NCI-H146 (cell line): ENCODE measurements at places on chromosomes 11 and 22.

GRCh38 chr22:27875951-27876350 is 43.1 kb downstream of the PITPNB start:
- no peak for DNase-seq

DNA sequence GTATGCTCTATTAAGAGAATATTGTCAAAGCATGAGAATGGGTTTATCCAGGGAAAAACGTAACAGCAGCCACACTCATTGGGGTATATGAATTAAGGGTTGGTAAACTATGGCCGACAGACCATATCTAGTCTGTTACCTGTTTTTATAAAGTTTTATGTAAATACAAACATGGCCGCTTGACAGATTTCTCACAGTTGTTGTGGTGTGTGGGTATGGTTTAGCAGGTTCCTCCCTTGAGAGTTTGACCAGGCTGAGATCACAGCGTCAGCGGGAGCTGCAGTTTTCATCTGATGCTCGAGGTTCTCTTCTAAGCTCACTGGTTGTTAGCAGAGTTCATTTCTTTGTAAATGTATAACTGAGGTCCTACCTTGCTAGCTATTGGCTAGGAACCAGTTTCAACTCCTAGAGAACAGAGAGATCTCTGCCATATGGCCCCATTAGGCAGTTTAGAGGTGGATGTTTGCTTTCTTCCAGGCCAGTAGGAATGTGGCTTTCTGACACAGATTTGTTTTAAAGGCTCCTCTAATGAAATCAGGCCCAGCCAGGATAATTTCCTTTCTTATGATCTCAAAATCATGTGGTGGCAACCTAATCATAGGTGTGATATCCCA is 45.5 kb upstream of the GRIK4 start:
- DNase-seq, result no peak

DNA sequence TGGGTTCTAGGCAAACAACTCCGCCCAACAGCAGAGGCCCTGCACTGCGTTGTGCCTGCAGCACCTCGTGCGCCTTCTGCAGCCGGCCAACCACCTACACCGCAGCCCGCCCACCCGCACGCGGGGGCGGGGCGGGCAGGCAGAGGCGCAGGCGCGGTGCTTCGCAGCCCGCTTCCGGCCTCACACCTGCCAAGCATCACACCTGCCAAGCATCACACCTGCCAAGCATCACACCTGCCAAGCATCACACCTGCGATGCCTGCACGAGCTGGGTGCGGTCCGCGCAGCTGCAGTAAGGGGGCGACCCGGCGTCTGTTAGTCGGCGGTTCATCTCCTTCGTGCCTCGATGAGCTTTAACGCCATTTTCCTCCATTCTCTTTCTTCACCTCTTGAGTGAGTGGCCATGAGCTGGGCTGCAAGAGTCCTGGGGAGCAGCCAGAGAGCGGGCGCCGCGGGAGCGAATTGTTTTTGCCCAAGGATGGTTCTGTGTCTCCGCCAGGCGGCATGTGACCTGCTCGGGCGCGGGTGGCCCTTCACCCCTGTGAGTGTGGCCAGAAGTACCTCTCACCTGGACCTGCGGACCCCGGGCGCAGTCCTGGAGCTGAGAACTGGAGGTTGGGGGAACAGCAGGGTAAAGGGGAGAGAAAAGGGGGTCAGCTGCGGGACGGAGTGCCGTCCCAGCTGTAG is at the start of gene LDHAL6A:
TSS of gene LDHAL6A (plus strand) at position 171 of the 687 bp plus-strand sequence. CDS start 825 bp downstream, outside the sequence.
- no peak for DNase-seq

GRCh38 chr11:13364388-13364787 is 86.8 kb downstream of the BMAL1 start:
- DNase-seq, result no peak

DNA sequence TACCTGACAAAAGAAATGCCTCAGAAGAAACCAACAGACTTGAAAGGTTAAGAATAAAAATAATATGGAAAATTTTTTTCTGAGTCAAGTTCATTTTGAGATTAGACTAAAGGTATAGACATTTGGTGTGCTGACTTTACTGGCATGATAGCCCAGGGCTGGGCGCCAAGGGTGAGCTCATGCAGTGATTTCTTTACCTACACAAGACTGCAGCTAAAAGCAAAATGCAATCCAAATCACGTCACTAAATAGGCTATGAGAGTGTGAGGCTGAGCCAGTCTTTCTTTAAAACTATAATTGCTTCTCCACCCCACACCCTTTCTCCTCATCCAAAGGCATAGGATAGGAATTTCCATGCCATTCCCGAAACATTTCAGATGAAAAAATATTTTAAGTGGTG is 196.5 kb downstream of the FAM76B start:
- no peak for DNase-seq

- DNase-seq, result no peak
These were observed 98.6 kb upstream of the SYT13 start for GRCh38 chr11:45384711-45385241.
